ENCODE measurements at places on chromosomes 2 and 18.

- no peak for DNase-seq
These were observed 68.3 kb downstream of the CTAGE1 start for GRCh38 chr18:22349317-22349898.

- no peak for DNase-seq
These were observed 42.1 kb downstream of the GRHL1 start for GRCh38 chr2:9993488-9994165.

DNA sequence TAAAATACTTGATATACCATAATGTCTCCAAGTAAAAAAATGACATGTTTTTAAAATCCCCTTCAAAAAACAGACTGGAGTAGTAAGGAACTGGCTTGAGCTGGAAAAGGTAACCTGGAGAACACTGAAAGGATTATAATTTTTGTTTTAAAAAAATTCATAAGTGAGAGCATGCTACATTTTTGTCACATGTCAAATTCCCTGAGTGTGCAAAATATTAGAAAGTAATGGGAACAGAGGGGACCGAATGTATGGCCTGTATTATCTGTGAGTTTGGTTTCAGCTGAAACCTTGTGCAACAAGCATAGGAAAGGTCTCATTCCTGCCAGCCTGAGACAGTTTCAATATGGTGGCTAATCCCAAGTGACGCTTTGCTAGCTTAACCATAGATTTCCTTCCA is 202.5 kb downstream of the SLC39A10 start:
- DNase-seq = no peak

- DNase-seq = no peak
These were observed 69.1 kb upstream of the ZNF516 start for GRCh38 chr18:76564117-76564516.

GRCh38 chr2:158753641-158754611 is 41.2 kb upstream of the DAPL1 start:
- peak; percentile 13 for DNase-seq

- DNase-seq = no peak
These were observed 720.8 kb upstream of the REG3G start for GRCh38 chr2:78304678-78305077.

DNA sequence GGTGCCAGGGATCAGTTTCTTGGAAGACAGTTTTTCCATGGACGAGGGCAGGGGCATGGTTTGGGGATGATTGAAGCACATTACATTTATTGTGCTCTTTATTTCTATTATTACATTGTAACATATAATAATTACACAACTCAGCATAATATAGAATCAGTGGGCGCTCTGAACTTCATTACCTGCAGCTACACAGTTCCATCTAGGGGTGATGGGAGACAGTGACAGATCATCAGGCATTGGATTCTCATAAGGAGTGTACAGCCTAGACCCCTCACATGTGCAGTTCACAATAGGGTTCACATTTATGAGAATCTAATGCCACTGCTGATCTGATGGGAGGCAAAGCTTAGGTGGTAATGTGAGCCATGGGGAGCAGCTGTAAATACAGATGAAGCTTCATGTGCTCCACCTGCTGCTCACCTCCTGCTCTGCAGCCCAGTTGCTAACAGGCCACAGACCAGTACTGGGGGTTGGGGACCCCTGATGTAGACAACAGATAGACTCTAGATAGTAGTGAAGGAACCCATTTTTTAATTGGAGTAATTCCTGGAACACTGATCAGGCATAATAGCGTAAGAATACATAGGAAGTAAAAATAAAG is 41.5 kb upstream of the MC4R start:
- no peak for DNase-seq

GRCh38 chr2:37656512-37657423 is 14.7 kb downstream of the CDC42EP3 start:
- DNase-seq = no peak

- no peak for DNase-seq
These were observed 4.1 kb upstream of the SLC39A10 start for GRCh38 chr2:195652911-195653310.

- DNase-seq = no peak
These were observed 1022.9 kb upstream of the NRXN1 start for GRCh38 chr2:52054824-52055223.

DNA sequence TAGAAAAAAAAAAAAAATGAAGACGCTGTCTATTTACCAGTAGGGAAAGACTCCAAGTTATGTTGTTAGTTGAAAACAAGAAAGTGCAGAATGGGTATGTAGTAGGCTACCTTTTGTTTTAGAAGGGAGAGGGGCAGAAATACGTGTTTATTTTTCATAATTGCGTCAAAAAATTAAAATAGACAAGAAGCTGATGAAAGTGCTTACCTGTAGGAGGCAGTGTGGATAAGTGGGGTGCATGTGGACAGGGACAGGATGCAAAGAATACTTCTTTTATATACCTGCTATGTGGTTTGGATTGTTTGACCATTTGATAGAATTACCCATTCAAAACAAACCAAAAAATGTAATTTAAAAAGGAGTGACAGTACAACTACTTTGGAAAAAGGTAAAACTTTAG is 3.0 kb upstream of the GCG start:
- no peak for DNase-seq

DNA sequence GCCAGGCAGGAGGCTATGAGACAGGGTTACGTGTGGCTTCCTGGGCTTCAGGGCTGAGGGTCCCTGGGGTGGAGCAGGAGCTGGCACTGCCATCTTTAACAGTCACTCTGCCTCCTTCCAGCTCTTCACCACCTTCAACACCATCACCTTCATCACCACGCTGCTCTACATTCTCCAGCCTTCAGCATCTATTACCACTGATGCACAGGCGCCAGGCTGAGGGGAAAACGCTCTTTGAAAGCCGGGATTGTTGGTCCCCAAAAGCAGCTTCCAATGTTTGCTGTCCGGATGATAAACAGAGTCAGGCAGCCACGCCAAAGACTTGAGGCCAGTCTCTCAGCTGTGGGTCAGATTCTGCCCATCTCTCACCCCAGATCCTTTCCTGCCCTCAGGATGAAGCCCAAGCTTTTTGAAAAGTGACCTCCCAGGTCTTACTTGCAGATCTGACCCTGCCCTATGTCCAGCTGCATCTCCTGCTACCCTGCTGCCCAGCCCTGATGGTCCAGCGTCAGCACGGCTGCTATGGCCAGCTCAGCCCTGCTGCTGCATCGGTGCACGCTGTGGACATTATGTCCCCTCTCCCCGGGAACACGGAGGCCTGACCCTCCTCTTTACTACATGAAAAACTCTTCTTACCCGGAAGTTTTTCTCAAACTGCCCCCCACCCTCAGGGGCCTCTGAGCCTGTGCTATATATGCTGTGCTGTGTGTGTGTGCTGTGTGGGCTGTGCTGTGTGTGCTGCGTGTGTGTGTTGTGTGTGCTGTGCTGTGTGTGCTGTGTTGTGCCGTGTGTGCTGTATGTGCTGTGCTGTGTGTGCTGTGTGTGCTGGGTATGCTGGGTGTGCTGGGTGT is 31.2 kb upstream of the MAL start:
- DNase-seq = no peak

GRCh38 chr18:44945888-44946401 is 265.3 kb downstream of the SETBP1 start:
- no peak for DNase-seq
